ENCODE measurements at places on chromosomes 1 and 21.
A peak's percentile ranks its signal among the peaks of the same experiment; 100 is the strongest.

GRCh38 chr21:26047279-26047967 is 123.1 kb downstream of the APP start:
- no peak for DNase-seq

DNA sequence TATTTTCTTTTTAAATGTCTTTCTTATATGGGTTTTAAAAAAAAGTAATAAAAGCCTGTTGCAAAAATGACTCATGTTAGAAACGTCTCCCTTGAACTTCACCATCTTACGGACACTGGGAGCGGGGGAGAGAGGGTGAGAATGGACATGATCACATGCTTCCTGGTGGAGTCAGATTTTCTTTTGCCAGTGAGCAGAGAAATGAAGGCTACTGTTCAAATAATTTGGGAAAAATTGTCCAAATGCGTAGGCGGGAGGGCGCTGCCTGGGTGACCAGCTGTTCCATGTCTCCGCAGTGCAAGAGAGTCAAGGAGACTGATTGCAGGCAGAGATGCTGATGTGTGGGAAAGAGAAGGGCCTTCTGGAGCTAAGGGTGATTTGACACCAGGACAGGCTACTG is 23.1 kb downstream of the EIF2D start:
- DNase-seq = peak; percentile 92

DNA sequence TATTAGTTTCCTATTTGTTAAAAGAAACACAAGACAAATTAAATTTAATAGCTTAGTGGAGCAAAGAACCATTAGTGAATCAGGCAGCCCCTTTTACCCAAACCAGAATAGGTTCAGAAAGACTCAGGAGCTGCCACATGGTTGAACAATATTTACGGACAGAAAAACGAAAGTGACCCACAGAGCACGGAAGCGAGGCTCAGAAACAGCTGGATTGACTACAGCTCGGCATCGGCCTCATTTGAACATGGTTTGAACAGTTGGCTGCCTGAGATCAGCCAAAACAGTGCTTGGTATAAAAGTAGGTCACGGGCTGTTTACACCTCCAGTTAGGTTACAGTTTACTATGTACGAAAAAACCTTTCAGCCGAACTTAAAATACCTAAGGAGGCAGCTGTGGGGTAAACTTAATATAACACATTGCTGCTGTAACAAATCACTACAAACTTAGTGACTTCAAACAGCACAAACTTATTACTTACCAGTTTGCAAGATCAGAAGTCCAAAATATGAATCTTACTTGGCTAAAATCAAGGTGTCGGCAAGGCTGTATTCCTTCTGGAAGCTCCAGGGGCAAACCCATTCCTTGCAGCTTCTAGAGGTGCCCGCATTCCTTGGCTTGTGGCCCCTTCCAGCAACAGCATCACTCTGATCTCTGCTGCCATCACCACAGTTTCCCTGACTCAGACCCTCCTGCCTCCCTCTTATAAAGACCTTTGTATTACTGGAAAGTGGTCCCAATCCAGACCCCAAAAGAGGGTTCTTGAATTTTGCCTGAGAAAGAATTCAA is 11.8 kb downstream of the PADI4 start:
- DNase-seq = no peak

DNA sequence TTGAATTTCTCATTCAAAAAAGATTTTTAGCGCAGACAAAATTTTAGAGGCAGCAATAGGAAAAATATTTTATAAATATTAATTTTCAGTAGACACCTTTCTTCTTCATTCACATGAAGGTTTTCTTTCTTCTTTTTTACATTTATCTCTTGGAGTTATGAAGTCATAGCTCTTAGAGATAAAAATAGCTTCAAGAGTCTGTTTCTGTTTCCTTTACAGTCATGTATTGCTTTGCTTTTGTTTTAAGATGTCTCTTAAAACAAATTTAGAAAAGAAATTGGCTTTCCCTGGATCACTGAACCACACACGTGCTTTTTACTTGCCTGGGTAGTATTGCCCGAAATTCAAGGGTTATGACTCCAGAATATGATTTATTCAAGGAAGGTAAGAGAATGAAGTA is 369.9 kb upstream of the LRRC7 start:
- no peak for DNase-seq

DNA sequence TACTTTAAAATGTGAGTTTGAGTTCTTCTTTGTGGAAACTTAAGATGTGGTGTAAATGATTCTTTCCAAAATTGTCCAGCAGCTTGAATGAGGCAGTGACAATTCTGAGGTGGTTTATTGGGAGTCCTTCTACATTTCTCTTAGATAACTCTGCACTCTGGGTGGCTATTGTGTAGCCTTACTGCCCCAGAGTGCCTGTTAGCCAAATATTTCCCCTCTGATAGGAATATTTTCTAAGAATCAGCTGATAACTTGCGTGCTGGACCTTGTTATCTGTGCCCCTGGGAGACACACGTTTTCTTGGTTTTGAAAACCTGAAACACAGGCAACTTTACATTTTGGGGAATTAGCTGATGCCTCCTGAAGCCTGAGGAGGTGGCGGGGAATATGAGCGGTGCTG is 91.6 kb downstream of the CD247 start:
- no peak for DNase-seq

GRCh38 chr1:7989762-7990428 is 28.4 kb downstream of the PARK7 start:
- DNase-seq = no peak

GRCh38 chr21:44421901-44422840 is 33.1 kb upstream of the LRRC3 start:
- DNase-seq = no peak

GRCh38 chr21:28714777-28715464 is 277.8 kb downstream of the LTN1 start:
- peak; percentile 45 for DNase-seq

DNA sequence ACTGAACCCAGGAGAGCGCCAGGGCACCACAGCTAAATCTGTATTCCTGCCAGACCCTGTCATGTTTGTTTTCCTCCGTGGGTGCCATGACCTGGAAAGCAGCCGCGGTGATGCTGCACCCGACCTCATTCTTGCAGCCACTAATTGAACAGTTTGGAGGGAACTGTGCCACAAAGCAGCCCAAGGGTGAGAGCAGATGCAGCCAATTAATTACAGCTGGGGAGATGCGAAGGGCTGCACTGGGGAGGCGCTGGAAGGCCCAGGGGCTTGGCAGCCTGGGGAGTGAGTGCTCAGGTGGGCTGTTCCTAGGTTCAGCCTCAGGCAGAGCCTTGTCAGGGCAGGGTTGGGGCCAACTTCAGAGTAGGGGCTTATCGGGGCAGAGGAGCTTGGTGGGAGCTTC is 158.4 kb upstream of the CD34 start:
- no peak for DNase-seq

GRCh38 chr21:30251781-30252180 is 31.0 kb downstream of the KRTAP24-1 start:
- DNase-seq = no peak

DNA sequence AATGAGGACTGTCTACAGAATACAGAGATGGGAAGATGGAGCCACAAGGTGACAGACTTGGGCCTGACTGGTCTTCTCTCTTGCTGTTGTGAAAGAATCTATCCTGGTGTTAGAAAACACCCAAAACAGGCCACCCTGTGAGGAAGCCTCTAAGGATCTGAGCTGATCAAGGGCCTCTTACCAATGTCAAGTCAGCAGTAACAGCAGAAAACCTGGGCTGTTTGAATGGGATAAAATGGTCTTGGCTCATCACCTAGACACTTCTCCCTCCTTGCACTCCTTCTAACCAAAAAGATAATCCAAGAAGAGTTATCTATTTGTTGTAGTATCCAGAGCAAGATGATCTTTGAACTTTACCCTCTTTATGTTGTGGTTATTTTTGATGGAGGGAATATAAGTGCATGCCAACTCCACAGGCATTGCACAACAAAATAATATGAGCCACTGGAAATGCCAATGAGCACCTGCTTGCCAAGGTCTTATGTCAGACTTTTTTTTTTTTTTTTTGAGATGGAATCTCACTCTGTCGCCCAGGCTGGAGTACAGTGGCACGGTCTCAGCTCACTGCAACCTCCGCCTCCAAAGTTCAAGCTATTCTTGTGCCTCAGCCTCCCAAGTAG is 32.8 kb upstream of the ZNF281 start:
- DNase-seq = no peak

DNA sequence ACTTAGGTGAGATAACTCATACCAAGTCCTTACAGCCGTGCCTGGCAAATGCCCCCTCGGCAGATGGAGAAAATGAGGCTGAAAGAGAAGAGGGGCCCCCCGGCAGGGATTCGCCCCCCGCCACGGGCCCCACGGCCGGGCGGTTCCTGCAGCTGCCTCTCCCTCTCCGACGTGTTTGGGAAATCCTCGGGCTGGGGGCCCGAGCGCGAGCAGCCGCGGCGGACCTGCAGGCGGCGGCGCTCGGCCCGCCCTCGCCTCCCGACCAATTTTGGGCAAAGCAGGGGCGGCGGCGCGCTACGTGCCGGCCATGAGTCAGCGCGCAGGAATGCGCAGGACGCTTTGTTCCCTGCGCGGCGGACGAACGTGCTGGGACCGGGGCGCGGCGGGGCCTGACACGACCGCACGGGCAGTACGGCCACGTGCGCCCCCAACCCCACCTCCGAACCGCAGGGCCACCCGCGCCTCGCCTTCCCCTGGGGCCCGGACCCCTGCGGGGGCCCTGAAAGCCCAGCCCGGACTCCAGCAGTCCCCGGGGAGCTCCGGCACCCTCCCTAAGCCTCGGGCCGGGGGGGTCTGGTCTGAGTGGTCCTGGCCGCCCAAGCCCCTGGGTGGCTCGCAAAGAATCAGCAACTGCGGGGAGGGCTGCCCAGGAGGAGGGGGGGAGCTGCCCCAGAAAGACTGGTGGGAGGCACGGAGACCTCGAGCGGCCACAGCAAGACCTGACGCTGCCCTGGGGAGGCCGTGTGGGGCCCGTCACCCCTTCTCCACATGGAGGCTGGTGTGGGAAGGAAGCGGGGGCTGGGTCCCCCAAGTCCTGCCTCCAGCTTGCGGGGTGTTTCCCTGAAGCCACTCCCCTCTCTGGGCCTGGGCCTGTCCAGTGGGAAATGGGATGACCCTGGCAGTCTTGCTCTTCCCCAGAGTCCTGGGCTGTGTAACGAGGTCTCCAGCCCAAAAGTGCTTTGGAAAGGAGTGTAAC is 11.9 kb upstream of the EDN2 start:
- peak; percentile 88 for DNase-seq

- no peak for DNase-seq
Observed at GRCh38 chr1:223203034-223203408, 60.0 kb upstream of the TLR5 start.

- DNase-seq = no peak
Observed at GRCh38 chr1:66172272-66172671, 361.7 kb upstream of the SGIP1 start.

GRCh38 chr1:173714441-173714758 is 381 bp upstream of the KLHL20 start:
- DNase-seq = no peak

- no peak for DNase-seq
Observed at GRCh38 chr1:220451532-220451931, 76.4 kb upstream of the MARK1 start.
